ENCODE measurements at places on chromosomes 1 and 21.

GRCh38 chr1:27413004-27413403 is 20.6 kb downstream of the GPR3 start:
- no peak for DNase-seq

- no peak for DNase-seq
These were observed 7.5 kb downstream of the XKR8 start for GRCh38 chr1:27967106-27967883.

GRCh38 chr1:2466958-2467554 is 9.0 kb upstream of the PLCH2 start:
- DNase-seq: no peak

GRCh38 chr1:64470665-64471217 is 812 bp downstream of the CACHD1 start:
- DNase-seq: peak; percentile 35

- DNase-seq: no peak
These were observed 50.2 kb downstream of the SLC25A24 start for GRCh38 chr1:108149796-108150467.

DNA sequence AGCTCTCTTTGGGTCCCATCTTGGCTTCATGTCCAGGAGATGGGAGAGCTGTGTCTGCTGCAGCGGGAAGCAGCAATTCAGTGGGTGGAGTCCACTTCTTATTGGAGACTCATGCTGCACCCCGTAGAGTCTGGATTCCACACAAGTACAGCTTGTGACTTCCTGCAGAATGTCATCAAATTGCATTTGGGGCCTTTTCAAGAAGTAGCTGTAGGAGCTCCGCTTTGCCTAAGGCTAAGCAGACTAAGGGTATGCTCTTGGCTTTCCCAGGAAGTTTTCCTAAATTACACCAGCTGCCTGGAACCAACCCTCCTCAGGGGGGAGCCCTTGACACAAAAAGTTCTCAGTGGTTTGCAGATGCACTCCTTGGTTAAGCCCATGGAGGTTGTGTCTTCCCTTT is 5.7 kb upstream of the MOB3C start:
- DNase-seq: no peak

DNA sequence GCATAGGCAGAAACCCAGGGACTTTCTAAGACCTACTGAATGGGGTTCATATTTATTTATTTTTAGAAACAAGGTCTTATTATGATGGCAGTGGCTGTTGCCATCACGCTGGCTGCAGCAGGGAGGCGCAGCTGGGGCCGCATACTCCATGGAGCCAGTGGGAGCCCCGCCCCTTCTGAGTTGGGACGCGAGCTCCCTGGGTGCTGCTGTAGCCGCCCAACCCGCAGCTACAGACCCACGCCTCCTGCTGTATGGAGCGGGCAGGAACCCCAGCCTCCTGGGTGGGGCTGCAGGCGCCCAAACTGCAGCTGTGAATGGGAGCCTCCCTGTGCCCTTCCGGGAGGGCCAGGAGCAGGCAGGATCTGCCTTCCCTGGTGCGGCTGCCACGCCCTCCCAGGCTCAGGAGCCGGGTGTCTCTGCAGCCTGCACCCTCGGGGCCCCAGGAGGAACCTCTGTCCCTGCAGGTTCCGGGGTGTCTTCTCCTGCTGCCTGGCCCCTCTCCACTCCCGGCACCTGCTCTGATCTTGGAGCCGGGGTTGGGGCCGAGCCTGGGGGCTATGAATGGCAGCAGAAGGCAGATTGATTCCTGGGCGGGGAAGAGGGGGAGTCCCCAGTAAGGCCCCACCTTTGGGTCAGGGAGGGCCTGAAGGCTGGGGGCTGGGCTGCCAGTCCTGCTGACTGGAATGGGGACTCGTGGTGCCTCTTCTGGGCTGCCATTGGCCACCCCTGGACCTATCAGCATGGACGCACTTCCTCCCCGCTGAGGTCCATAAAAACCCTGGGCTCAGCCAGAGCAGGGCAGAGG is 66.5 kb upstream of the LRRN2 start:
- no peak for DNase-seq

- no peak for DNase-seq
These were observed 7.5 kb downstream of the AK2 start for GRCh38 chr1:33029209-33029608.

GRCh38 chr1:91727763-91728162 is 158.2 kb downstream of the TGFBR3 start:
- no peak for DNase-seq

DNA sequence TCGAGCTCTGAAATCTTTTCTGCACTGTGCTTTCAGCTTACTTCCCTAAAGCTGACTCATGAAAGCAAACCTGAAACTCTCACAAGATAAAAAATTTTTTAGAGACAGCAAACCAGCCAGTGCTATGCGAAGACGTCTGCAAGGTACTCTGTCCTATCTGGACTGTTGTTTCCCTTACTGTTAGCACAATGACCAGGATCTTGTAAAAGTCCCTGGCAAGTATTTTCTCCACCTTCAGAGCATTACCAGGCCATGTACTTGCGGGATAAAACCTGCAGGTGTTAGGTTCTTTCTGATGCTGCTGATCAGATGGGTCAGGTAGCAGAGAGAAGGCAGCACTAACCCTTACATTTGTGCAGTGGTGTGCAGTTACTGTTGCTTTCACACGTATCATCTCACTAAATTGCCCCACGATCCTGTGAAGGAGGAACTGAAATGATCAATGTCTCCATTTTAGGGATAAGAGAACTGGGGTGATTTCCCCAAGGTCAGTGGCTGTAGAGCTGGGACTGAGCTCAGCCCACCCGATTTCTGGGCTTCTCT is 56.6 kb downstream of the PLXNA2 start:
- DNase-seq: peak; percentile 53

GRCh38 chr1:151613282-151613780 is 1.5 kb downstream of the SNX27 start:
- no peak for DNase-seq

GRCh38 chr21:39221997-39222486 is 38.8 kb upstream of the PSMG1 start:
- DNase-seq: no peak

- DNase-seq: no peak
These were observed 243.7 kb upstream of the SNX7 start for GRCh38 chr1:98417820-98418219.

- no peak for DNase-seq
These were observed 198.9 kb downstream of the HS2ST1 start for GRCh38 chr1:87113313-87113712.

- no peak for DNase-seq
These were observed 201.5 kb downstream of the NTNG1 start for GRCh38 chr1:107342316-107342715.

GRCh38 chr1:171803045-171803444 is 21.6 kb downstream of the METTL13 start:
- no peak for DNase-seq
